Uterine smooth muscle cell (primary cell): ENCODE measurements at places on chromosomes 3 and 15. TPM values are rescaled to one million over a fixed set of nuclear protein-coding genes. Genes with fewer than 3 reads are reported as not detected.

The OR5K2 gene
- not detected in 2 replicates for total RNA-seq

The ZCWPW2 gene
- total RNA-seq = 0.22 and 0.87 TPM in 2 replicates

The CSPG5 gene
- under 0.01 and 0.22 TPM in 2 replicates for total RNA-seq

The CELF6 gene
- total RNA-seq = 0.11 and 0.37 TPM in 2 replicates

The RTP3 gene
- not detected in 2 replicates for total RNA-seq

The EAF2 gene
- total RNA-seq = 2.2 and 3.4 TPM in 2 replicates

The ZPLD1 gene
- total RNA-seq = 0.62 TPM in 1 of 2 replicates, not detected in the other

The PRRT3 gene
- total RNA-seq = 1.3 and 2.1 TPM in 2 replicates

The EPHA6 gene
- total RNA-seq = 0.22 TPM in 1 of 2 replicates, not detected in the other

The INSYN1 gene
- total RNA-seq = 0.11 and 0.50 TPM in 2 replicates

The ERICH6 gene
- 0.22 TPM in 1 of 2 replicates, not detected in the other for total RNA-seq
